Activated CD8-positive, alpha-beta T cell treated with anti-CD3 and anti-CD28 coated beads, Interleukin-2, amount 10 ng/mL, durations not matched to agents 7 days and 5 days (primary cell): ENCODE measurements at places on chromosomes 4 and X. TPM values are rescaled to one million over a fixed set of nuclear protein-coding genes. Genes with fewer than 3 reads are reported as not detected.

Gene RAP1GDS1
- 64.4 TPM for total RNA-seq

Gene ABLIM2
- 0.42 TPM for total RNA-seq

Gene EDA2R
- 2.9 TPM for total RNA-seq

Gene HSD17B13
- total RNA-seq, result 0.16 TPM

Gene HTATSF1
- total RNA-seq, result 96.2 TPM

Gene KCNIP4
- total RNA-seq, result not detected

Gene BEX3
- total RNA-seq, result 11.3 TPM

Gene TMPRSS11E
- not detected for total RNA-seq

Gene AREG
- total RNA-seq, result not detected

Gene PHOX2B
- total RNA-seq, result not detected

Gene MAD2L1
- total RNA-seq, result 68.5 TPM

Gene NPY1R
- total RNA-seq, result not detected

Gene BEX2
- total RNA-seq, result 5.3 TPM

Gene FAM114A1
- total RNA-seq, result 0.60 TPM

DNA sequence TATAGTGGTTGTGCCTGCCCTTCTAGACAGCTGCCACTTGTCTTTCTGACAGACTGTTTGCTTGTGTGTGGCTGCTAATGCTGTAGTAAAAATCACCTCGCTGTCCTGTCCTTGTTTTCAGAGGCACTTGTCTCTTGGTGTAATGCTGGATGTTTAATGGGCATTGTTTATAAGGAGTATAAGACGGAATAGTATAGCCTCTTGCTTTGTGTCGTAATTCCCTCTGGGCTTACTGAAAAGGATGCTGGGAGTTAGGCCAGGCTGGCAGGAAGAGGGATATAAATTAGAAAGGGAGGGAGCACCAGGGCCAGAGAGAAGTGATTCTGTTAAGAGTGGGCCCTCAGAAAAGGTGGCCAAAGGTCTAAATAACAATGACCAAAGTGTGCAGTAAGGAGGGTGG is 29.0 kb downstream of the NHS start:
- DNase-seq, result no peak

DNA sequence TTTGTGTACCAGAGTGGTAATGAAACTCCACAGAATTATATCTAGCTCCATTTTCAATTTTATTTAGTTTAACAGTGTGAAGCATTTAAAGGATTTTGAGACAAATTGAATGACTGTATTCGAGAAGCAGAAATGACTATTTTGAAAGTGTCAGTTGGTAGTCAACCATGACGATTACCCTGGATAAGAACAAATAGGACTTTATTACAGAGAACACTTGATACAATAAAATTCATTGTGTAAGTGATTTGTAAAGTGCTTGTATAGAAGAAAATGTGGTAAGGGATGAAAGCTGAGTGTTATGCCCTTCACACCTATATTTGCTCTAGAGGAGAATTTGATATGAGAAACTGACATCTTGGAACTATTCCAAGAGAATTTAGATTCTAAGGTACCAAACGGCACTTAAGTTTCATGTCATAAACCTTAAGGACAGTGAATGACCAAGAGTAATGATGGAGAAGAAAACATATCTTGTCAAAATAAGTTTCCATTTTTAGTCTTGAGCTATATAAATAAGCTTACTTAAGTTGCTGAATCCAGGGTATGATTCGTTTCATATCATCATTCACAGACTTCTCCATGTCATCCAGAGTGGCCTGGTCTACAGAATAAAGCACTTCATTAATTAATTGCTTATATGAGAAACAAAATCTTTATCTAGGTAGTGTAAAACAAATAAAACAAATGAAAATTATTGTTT is 34.6 kb downstream of the MED14 start:
- DNase-seq, result no peak

DNA sequence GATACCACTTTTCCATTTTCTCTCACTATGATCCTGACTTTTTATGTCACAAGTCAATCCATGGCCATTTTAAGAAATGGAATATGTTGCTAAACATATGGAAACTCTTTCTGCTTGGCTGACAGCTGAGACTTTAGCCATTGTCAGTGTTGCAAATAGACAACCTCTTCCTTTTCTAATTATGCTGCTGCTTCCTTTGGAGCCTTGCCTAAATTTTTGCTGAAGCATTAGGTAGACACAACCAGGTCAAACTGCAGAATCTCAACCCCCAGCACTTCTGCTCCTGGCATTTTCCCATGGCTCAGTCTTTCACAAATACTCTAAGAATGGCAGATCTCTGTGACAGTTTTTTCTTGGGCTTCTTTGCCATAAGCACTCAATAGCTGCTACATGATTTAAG is 543.3 kb downstream of the GRID2 start:
- no peak for DNase-seq

GRCh38 chr4:125091-125771 is 930 bp downstream of the ZNF718 start:
- peak; percentile 44 for DNase-seq

DNA sequence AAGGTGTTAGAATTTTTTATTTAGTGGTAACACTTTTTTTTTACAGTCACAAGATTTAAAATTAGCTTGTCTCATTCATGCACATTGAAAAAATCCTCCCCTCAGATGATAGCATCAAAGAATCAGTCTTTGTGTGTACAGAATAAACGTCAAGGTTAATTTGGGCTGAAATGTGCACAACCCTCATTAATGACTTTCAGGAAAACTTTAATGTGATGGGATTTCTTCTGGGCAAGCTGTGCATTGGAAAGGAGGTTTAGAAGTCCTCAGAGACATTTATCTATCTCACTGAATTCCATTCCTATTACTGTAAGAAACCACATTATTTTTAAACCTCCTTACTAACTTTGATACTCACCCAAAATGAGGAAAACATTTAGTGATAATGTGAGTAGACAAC is 88.2 kb upstream of the TECRL start:
- DNase-seq, result no peak

DNA sequence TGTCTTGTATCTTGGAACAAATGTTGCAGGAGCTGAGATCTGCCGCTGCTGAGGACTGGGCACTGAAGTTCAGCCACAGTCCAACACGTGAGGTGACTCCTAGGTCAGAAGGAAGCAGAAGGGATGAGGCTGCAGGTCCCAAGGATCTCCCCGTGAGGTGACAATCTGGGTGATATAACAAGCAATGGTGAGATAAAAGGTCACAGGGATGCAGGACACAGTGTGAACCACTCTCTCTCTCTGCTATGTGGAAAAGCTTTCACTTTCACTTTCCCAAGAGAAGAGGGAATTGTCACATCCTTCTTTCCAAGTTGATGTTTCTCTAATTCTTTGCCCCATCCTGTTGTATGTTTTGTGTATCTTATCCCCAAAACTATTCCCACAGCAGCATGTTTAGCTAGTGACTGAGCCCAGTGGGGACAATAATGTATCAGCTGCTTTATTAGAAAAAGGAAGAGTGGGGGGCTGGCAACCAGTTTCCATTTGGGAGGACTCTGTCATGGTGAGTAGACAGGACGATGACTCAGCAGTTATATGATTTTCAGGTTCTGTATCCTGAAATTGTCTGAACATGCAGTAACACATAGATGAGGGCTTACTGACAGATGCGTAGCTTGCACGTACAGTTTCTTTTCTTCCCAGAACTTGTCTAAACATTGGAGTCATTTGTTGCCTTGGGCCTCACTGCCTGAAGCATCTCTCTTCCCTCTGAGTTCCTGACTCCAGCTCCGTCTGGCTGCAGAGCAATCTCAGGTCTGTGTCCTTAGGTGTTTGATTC is 1415.8 kb upstream of the TENM3 start:
- DNase-seq, result no peak

DNA sequence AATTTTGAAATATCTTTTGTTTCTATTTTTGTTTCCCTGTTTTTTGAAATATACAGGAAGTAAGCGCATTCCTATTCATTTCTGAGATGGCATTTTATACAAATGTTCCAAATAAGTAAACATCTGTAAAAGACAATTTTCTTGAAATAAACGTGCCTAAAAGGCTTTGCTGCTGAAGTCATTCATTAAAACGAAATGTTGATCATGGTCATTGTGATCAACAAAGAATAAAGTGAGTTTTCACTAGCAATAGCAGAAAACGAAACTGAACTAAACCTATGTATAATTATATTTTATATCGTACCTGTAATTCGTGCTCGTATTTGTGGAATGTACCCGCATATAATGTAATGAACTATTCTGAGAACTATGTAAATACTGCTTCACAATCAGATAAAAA is 221.2 kb downstream of the MGST2 start:
- no peak for DNase-seq

GRCh38 chrX:19968276-19968675 is 22.6 kb downstream of the BCLAF3 start:
- DNase-seq, result no peak

DNA sequence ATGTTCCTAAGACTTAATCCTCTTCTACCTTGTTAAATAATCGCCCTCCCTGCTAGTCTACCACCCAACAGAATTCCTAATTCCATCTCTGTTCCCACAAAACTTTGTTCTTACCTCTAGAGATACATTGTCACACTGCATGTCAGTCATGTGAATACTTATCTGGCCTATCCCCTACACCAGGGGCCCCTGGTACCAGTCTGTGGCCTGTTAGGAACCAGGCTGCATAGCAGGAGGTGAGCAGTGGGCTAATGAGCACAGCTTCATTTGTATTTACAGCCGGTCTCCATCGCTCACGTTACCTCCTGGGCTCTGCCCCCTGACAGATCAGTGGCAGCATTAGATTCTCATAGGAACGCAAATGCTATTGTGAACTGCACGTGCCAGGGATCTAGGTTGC is 73.9 kb downstream of the APBB2 start:
- DNase-seq, result no peak

GRCh38 chrX:63784902-63785707 is at the start of gene ARHGEF9:
ARHGEF9 (minus strand) TSS chrX:63785214; CDS start chrX:63785145, 69 bp downstream.
- DNase-seq, result no peak

DNA sequence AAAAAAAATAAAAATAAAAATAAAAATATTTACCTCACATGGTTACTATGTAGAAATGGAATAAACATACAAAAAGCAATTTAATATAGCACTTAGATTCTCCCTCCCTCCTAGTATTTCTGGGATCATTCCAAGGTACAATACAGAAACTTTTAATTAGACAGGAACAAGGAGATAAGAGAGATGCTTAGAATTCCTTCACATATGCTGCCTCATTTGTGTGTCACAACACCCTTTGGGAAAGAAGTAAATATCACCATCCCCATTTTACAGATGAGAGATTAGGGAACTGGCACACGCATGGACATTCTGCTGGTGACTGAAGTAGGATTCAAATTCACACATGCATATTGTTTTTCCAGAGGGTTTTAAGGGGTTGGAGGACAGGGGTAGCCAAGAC is 164.2 kb downstream of the APBB2 start:
- DNase-seq, result no peak

DNA sequence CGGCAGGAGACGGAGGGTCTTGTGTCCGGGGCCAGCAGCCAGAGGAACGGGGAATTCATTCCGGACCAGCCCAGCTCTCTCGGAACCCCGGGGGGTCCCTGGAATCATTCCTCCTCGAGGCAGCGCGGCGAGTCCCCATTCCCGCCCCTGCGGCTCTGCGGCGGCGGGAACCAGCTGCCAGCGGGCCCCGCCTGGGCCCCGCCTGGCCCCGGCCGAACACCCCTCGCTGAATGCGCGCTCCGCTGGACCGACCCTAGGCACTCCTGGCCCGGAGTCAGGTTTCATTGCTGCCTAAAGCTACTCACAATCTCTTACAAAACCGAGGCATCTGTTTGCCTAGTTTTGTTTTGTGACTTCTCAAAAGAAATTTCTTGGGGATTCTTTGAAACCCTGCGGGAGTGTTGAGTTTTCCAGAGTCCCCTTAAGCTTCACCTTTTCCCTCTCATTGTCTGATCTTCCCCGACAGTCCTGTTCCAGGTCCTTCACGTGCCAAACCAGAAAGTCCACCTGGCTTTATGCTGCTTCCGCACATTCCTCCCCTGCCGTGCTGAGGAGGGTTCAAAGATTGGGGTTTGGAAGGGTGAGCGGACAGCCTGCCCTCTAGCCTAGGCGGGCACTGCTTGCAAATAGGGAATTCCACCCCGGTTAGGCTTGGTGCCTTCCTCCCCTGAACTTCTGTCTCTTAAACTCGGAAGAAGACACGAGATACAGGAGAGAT is 789 bp downstream of the ARHGAP10 start:
- no peak for DNase-seq

- DNase-seq, result no peak
Measured at GRCh38 chr4:125049711-125050110, 265.0 kb upstream of the FAT4 start.

- DNase-seq, result no peak
Measured at GRCh38 chr4:16192631-16193518, 33.4 kb downstream of the TAPT1 start.

DNA sequence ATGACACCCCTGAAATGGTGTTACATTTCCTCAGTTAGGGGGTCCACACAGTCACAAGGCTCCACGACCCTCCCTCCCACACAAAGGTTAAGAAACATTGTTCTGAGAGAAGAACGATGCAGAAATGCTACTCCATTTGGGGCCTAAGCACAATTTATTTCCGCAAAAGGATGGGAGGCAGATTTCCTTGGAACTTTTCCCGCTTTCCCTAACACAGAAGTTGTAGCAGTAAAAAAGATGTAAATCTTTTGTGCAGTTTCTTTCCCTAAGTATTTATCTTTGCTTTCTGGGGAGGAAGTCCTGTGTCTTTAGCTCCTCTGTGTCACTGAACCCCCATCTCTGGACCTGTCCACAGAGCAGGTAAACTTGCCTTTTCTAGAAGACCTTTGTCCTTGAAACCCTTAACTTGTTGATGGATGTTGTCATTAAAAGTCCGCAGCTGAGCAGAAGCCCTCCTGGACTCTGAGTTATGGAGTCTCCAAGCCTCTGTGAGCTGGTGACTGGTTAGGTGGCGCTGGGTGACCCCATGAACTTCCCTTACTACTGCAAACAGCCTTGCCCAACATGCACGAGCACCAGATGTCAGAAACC is 67.2 kb upstream of the SHISA3 start:
- no peak for DNase-seq

DNA sequence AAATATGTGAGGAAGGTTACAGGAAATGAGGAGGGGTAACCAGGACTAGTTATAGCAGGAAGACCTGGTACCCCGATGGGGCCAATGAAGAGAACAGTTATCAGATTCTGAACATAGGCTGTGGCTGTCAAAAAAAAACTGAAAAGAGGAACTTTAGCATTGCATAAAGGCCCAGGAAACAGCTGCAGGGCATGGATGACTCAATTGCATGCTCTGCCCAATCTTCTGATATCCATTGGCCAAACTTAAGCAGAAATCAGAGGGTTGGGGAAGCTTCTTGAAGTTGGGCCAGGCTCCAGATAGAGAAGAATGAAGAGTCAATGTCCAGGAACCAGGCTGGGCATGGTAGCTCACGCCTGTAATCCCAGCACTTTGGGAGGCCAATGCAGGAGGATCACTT is 1222.4 kb upstream of the PRKX start:
- no peak for DNase-seq
